ENCODE measurements at places on chromosomes 12 and 14.

DNA sequence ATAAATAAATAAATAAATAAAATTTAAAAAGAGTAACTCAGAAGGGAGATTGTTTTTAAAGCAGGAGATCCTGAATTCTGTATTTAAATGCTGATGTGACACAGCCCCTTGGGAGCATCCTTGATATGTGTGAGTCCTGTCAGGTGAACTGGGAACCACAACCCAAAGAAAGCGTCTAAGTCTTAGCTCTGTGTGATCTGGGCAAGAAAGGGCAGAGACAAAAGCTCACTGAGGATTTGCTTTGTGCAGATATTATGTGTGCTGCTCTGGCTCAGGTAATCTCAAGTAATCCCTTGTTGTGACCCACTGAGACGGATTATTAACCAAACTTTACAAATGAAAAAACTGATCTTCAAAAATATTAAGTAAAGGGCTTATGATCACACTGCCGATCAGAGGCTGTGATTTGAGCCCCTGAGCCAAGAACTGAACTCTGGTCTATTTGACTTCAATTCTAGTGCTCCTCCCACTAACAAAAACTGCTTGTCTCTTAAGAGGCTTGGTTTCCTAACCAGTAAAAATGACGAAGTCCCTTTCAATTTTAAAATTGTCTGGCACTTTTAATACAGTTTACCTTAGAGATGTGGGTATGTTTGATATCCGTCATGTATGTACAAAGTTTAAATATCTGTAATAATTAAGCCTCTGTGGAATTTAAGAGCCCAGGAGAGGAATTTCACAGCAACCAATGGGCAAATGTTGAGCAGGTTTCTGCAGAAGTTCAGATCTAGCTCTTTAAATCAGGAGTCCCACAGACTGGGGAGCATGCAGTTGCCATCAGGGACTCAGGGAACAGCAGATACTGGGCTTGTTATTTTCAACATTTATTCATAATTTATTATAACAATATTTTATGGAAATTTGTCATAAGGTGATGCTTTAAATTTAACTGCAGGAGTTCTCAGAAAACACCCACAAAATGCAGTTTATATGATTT, 46.1 kb downstream of the CPM start:
- peak; percentile 13 for DNase-seq

DNA sequence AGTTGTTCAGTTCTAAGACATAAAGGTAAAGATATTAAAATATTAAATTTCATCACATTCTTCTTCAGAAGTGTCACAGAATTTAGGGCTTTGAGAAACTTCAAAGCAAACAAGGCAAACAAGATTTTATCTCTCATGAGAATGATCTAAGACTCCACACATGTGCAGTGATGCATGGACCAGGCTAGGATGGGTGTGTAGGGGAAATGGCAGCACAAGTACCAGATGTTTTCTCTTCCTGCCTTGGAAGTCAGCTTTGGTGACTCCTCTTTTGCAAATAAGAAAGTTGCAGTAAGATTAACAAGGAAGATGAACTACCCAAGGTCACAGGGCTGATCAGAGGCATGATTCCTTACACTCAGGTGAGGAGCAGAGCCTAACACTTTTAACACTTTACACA, 163.8 kb upstream of the LMNTD1 start:
- DNase-seq, result no peak

GRCh38 chr14:65832431-65833266, 420.1 kb downstream of the FUT8 start:
- DNase-seq, result no peak

GRCh38 chr12:103698752-103699560, 111.9 kb downstream of the STAB2 start:
- DNase-seq, result no peak

DNA sequence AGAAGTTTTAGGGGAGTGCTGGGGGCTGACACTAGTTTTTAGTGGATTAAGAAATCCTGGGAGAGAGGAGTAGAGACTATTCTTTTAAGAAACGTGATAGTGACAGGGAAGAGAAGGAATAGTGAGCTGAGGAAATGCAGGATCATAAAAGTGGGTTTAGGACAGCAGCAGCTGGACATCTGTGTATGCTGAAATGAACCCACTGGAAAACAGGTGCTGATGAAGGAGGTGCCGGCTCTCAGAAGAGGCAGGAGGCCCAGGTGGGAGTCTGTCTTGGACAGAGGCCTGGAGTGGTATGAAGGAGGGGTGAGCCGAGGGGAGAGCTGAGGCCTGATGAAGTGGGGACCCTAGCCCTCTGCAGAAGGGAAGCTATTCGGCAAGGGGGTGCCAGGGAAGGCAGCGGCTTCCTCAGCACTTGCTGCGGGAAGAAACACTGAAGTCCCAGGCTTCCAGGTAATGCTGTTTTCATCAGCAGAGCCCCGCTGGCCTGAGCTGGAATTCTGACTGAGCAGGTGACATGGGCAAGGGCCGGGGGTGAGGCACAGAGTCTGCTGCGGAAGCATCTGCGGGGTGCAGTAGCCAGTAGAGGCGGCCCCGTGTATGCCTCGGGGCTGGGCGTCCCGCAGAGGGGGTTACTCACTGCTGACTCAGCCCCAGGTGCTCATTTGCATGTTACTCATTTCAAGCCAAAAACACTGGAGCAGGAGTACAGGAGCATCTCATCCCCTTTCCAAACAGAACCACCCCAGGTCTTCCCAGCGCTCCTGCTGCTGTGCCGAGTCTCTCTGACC, 89.7 kb downstream of the TMCC3 start:
- DNase-seq, result no peak

DNA sequence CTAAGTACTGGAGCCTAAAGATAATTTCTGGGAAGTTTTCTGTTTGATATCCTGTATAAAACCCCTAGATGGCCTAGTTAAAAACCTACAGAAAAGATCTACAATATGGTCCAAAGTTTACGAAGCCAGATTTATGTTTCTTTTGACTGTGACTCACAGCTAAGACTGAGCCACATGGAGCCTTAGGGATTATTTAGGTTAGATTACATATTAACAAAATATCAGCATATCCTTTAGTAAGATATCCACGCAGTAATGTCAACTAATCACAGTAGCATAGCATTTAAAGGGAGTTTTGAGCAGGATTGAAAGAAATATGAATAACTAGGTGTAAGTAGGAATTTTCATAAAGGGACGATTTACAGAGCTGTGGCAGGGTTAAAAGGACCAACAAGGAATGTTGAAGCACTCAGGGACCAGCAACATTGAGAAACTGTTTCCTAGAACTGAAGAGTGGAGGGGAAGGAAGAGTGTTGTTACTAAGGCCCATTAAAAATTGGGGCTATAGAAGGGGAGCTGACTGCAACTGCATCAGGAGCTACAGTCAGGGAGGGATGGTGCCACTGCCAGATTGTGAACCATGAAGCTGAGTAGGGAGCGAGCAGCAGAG, 155.5 kb downstream of the DACT1 start:
- DNase-seq, result no peak

- no peak for DNase-seq
Observed at GRCh38 chr12:131530422-131530821, 180.5 kb upstream of the SFSWAP start.

- no peak for DNase-seq
Observed at GRCh38 chr12:524167-524951, 64.6 kb downstream of the B4GALNT3 start.
